ENCODE measurements at places on chromosomes 3 and 15.

GRCh38 chr3:123447416-123447748, 1.5 kb downstream of the ADCY5 start:
- DNase-seq, result no peak

- no peak for DNase-seq
Observed at GRCh38 chr3:127103080-127103479, 89.9 kb upstream of the PRR23E start.

DNA sequence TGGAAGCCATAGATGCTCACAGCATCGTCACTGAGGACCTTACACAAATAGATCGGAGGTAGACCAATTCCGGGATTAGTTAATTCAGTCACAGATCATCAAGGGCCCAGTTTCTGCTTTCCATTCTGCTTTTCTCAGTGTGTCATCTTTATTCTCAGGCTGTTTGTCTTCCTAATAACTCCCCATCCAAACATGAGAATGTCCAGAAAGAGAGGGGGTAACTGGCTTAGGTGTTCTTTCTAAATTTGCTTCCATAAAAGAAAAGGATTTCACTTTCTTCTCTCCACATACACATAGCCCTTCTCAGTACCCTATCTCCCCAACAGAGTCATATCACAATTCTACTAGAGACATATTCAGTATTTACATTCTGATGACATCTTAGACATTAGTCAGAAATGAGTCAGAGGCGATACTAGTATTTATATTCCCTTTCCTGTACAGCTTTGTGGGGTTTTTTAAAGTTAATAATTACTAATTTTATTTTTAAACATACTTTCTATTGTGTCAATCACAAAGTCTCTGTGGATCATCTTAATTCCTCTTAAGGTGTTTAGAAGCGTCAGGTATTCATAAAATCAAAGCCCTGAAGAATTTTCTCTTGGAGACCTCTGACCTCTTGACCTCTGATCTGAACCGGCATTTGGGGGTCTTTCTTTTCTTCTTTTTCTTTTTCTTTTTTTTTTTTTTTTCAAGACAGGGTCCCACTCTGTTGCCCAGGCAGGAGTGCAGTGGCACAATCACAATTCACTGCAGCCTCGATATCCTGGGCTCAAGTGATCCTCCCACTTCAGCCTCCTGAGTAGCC, 24.3 kb upstream of the IL12A start:
- DNase-seq, result no peak

GRCh38 chr3:167978486-167978885, 117.2 kb downstream of the GOLIM4 start:
- DNase-seq, result no peak

DNA sequence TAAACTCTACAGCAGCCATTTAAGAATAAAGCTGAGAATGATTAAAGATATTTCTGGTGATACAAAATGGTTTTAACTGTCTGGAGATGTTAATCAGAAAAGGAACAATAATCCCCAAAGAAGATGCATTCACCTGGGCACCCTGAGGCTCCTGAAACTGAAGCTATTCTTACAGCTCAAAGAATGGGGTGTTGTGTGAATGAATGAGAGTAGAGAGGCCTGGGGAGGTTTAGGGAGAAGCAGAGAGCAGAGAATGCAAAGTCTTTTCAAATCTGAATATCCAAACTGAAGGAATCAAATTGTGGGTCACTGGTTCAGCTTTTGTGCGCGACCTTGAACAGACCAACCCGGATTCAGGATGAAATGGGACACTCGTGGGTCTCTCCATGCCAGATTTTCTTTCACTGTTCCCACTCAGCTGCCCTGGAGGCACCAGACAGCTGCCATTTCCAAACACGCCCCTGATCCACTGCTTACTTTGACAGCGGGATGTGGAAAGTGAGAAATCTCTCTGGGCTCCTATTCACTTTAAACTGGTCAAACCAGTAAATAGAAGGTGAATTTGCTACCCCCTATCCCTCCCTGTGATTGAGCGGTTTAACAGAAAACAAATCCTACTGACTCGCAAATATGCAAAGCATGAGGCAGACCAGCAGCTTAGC, 485.5 kb upstream of the THBS1 start:
- no peak for DNase-seq

DNA sequence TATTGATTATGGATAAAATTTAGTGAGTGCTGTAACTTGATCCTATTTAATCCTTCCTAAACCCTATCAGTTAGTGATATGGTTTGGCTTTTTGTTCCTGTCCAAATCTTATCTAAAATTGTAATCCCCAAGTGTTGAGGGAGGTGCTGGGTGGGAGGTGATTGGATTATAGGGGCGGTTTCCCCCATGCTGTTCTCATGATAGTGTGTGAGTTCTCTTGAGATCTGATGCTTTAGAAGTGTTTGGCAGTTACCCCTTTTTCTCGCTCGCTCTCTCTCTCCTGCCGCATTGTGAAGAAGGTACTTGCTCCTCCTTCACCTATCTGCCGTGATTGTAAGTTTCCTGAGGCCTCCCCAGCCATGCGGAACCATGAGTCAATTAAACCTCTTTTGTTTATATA, 134.0 kb upstream of the SUCLG2 start:
- DNase-seq, result no peak

DNA sequence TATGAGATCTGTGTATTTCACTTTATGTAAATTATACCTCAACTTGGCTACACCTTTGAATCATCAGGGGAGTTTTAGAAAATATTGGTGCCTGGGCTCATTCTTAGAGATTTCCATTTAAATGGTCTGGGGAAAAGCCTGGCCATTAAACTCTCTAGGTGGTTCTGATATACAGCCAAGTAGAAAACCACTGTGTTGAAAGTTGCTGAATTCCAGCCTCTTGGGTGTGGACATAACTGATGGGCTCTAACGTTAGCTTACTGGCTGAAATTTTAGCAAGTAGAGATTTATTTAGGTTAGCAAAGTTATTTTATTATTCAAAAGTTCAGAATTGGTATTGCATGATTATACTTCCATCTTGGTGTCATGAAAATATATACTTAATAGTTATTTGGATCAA, 84.1 kb downstream of the ATG7 start:
- DNase-seq, result no peak

DNA sequence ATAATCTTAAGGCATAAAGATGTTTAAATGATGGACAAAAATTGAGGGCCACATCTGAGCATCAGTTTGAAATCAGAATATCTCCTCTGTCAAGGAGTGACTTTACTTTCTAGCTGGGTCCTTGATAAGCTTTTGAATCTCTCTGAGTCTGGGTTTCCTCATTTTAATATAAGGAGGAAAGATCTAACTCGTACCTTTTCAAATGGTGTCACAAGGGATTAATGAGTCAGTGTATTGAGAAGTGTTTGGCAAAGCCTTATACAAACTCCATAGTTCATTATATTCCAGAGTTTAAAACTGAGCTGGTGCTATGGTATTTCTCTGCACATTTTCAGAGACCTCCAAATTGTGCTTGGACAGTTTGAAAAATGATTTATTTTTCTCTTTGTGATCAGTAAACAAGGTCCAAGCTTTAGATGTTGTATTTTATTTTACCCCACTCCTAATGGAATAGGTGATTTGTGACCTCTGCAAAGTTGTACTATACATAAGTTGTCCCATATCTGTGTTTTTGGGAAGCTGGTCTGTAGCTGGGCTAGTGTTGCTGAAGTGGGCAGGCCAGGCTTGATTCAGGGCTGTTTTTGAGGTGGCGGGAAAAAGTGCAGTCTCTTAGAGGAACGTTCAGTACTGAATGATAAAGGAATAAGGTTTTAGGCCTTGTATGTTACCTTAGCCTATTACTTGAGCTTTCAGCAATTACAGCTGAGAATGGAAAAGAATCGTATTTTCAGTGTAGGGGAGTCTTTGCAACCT, 5.6 kb downstream of the FNDC3B start:
- DNase-seq, result no peak

- no peak for DNase-seq
Observed at GRCh38 chr15:34682674-34683073, 72.1 kb downstream of the GJD2 start.

DNA sequence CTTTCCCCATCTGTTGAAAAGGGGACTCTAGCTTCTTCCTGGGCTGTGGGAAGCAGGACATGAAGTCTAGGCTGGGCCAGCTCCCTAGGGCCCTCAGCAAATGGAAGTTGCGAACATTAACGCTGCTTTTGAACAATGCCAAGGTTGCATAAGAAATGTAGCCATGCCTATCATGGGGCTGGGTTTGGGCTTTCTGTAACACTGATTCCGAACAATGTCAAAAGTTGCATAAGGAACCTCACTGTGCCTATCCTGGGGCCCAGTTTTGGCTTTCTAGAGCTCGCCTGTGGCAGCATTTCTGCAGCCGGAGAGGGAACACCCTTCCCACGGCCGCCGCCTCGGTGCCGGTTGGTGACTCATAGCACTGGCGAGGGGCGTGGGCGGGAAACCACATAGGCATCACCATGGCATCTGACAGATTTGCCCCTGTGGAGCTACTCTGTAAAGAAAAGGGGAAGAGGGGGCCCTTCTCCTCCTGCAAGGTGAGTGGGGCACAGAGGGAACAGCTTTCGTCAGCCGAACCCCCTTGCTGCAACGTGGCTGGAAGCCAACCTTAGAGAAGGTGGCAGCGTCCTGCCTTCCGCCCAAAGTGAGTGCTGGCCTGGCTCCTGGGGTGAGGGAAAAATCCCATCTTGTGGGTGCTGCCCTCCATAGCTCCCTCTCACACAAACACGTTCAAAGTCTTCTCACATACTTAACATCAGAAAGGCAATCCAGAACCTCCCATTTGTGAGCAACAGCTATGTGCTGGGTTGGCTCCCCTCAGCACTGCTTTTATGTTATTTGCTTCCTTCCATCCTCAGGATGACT, 46.6 kb upstream of the ATP2B2 start:
- DNase-seq, result no peak

DNA sequence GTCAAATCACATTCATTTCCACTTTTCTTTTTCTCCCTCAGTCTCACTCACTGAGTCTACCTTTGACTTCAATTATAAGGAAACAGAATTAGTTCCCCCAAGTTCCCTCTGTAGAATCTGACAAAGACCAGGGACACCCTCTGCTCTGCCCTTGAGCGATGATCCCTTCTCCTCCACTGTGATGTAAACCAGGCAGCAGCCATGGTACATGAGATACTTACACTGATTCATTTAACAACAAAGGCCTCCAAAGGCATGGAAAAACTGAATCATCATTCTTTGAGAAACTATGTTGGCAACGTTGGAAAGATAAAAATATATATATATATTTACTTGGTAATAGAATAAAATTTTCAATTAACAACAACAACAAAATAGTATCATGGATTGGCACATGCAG, 84.1 kb downstream of the P3H2 start:
- DNase-seq, result no peak

GRCh38 chr3:39186692-39187151, 5.7 kb downstream of the XIRP1 start:
- DNase-seq, result no peak

DNA sequence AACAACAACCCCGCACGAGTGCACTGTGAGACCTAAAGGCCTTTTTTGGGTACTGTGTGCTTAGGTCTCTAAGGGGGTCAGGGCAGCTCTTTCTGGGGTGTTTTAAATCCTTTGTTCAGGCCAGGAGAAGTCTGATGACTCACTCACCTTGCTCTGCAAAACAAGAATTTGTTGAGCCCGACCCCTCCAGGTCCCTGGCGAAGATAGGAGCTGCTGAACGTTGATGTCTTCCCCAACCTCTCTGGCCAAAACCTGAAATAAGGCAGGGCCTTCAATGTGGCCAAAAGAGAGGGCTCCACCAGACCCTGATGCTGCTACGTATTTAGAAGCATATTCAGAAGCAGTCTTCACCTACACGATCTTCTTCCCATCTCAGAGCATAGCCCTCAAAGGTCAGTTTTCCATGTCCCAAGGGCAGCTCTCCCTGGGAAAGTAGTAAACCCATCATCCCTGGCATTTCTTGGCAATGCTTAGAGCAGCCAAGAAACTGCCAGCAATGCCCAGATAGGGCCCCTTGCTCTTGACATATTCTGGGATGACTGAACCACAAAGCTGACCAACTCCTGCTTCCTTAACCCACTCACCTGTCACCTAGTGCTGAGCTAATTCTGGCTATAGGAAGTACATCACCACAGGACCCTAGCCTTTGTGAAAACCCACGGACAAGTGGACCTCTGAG, 27.1 kb downstream of the CCDC13 start:
- DNase-seq, result no peak

GRCh38 chr15:89958107-89958805, 42.9 kb upstream of the ZNF710 start:
- no peak for DNase-seq

- DNase-seq, result no peak
Observed at GRCh38 chr3:20320489-20320888, 134.5 kb upstream of the SGO1 start.

DNA sequence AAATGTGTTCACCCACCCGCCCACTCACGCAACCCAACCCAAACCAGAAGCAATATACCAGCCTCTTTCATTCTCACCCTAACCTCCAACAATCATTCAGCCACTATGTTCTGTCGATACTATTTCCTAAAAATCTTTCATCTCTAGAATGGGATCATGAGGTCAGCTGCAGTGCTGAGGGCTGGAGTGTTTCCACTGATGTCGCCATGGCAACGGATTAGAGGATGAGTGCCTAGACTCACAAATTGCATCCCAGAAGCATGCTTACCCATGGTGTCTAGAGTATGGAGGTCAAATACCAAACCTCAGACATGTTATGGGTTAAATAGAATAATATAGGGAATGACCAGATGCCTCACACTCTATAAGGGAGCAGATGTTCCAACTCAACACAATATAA, 138.5 kb downstream of the GABRB3 start:
- DNase-seq, result no peak
